ENCODE measurements at places on chromosomes 1 and 21. TPM values are rescaled to one million over a fixed set of nuclear protein-coding genes. Genes with fewer than 3 reads are reported as not detected.
A peak's percentile ranks its signal among the peaks of the same experiment; 100 is the strongest.

DNA sequence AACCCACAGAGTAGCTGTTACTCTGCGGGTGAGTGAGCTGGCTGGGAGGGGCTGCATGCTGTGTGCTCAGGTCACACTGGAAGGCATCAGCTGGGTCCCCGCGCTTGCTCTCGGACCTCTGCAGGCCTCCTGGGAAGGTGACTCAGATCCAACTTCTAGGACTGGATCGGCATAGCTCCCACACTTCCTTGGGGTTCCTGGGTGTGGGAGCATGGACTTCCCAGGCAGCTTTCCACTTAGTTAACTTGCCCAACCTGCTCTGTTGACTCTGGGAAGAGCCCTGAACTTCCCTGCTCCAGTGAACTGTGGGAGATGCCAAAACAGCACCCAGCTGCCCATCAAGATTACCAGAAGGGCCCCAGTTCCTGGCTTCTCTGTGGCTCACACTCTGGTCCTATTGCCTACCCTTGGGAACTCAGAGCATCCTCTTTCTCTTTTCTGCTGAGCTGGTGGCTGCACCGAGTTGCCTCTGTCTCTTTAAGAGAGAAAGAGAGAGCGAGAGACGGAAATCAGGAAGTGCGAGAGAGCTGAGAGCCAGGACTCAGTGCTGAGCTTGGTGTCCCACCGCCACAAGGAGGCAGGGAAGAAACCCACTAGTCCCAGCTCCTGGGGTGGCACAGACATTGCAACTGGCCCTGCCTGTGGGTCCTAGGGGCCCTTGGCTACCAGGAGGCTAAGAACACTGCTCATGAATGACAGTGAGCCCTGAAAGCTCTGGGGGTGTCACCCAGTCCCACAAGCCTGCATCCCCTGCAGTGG lies at the start of gene IKBKE:
IKBKE (plus strand) TSS at position 544 of the 759 bp plus-strand sequence. CDS start 2,752 bp downstream, outside the sequence.
- H3K4me1 ChIP-seq: peaks cover 78% of the 10 kb centered on the region
- H3K27ac ChIP-seq: peak within 1 kb of the TSS; percentile 93
- peak within 1 kb of the TSS; percentile 90 for H3K4me3 ChIP-seq
- H3K27me3 ChIP-seq: no peaks in the 10 kb centered on the region

DNA sequence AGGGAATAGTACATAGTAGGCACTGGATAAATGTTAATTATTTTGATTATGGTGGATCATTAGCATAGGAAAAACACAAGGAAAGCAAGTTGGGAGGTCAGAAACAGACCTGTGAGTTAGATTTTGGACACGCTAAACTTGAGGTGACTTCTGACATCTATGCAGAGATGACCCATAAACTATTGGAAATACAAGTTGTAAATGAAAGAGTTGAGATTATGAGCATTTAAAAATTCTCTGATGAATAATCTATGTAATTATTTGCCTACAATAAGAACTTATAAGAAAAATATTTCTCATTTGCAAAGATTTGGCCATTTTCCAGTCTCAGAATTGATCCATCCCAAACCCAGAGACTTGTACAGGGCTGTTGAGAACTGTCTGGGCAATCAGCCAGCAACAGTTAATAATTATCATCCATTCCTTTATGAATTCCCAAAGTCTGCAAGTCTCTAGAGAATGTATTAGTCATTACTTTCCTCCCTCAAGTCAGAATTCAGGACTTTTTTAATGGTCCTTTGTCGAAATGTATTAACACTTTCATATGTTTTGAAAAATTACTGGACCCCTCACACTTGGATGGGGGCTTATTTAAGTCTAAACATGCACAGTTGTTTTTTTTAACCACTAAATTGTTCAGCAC lies 19.4 kb upstream of the SLAMF6 start:
- peaks cover 50% of the 10 kb centered on the region for H3K4me1 ChIP-seq
- no peak for DNase-seq
- H3K27ac ChIP-seq: no peak overlapping the region

- no peak for DNase-seq
- no peaks in the 10 kb centered on the region for H3K36me3 ChIP-seq
- no peaks in the 10 kb centered on the region for H3K4me1 ChIP-seq
These were observed 76.1 kb downstream of the SH3BGR start for GRCh38 chr21:39527664-39528381.

DNA sequence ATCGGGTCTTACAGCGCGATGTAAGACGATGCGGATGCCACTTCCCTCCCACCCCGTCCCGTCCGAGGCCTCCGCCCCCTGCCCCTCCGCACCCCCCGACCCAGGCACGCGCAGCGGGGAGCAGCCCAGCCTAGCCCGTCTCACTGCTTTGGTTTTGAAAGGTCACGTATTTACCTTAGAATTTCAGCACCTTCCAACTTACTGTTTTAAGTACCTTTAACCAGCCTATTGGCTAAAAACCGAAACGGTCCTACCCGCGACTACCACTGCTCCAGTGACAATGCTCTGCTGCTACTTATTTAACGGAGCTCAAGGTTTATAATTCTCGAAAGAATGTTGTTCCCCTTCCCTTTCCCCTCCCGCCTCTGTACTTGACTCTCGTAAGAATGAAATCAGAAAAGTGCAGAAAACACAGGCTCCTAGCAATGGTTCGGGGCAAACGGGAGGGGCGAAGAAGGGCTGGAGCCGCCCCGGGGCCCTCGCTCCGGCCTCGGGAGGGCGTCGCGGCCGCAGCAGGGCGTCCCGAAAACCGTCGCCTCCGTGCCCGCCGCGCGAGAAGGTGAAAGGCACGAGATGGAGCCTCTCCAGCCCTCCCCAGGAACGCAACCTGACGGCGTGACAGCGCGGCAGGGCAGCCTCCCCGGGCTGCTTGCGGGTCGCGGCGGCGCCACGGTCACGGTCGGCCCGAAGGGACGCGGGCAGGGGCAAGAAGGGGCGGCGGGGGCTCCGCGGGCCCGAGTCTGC lies 667 bp downstream of the TMEM50B start:
- H3K4me1 ChIP-seq: peaks cover 15% of the 10 kb centered on the region
- no peaks in the 10 kb centered on the region for H3K27me3 ChIP-seq
- H3K36me3 ChIP-seq: no peaks in the 10 kb centered on the region
- H3K4me3 ChIP-seq: peak overlapping the region; percentile 86
- peak; percentile 37 for DNase-seq
- peak overlapping the region; percentile 87 for H3K27ac ChIP-seq

Gene SLC6A17
- total RNA-seq: 0.10 TPM

Gene OR2L8
- not detected for total RNA-seq

Gene SGIP1
- not detected for total RNA-seq

Gene TPTE
- total RNA-seq: not detected

Gene SHISAL2A
- 13.7 TPM for total RNA-seq
